ENCODE measurements at places on chromosomes 5 and 9.

DNA sequence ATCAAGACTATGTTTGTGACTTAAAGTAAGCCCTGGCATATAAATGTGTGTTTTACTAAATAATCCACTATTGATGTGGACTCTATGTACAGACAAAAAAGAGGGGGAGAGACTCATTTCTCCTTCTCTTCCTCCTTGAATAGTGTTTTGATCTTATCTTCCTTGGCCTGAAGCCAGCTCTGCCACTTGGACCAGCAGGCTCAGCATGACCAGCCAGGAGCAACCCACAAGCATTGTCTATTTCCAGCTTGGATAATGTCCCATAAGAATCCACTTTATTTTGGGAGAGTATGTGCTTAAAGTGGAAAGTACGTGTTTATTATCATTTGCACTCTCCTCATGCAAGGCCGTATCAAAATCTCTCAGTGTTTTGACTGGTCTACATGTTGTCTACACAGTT lies 23.8 kb upstream of the SLC46A2 start:
- no peak for DNase-seq

DNA sequence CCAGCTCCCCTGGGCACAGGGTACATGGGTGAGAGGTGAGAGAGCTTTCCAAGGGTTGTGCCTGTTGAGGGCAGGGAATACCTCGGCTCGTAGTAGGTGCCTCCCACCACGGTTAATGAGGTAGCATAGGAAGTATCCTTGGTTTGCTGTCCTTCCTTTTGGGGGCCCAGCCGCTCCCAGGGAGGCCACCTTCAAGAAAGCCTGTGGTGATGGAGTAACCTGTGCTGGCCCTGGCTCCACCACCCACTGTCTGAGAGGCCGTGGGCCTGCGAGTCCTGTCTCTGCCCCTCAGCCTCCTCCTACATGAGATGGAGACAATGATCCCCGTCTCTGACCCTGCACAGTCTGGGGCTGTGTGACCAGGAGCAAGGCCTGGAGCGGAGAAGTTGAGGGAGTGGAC lies 40.8 kb downstream of the COL27A1 start:
- DNase-seq, result no peak

DNA sequence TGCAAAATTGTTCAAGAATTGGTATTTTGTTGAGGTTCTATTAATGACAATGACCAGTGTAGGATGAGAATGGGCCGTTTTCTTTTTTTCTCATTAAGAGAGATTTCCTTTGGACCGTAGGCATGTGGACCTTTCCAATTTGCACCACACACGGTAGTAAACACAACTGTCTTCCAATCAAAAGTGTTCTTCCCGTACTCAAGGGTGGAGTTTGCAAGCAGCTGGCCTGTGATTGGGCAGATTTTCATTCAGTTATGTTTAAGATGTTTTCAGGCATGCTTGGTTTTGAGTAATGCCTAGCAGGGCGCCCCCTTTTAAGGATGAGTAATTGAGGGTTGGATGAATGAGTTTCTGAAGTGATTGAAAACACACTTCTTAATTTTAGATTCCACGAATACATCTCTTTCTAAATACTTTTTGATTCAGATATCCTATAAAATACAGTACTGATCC lies 2.5 kb downstream of the KDM3B start:
- peak; percentile 60 for DNase-seq

DNA sequence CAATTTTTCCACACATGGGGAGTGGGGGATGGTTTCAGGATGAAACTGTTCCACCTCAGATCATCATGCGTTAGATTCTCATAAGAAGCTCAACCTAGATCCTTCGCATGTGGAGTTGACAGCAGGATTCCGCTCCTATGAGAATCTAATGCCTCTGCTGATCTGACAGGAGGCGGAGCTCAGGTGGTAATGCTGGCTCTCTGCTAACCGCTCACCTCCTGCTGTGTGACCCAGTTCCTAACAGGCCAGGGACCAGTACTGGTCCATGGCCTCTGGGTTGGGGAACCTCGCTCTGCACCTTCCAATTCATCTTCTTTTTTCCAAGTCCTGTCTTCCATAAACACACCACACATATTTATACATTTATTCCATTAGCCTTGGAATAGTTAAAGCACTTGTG lies 33.0 kb downstream of the POU5F2 start:
- DNase-seq, result no peak

- no peak for DNase-seq
Measured at GRCh38 chr5:4243479-4244264, 648.0 kb downstream of the IRX1 start.

DNA sequence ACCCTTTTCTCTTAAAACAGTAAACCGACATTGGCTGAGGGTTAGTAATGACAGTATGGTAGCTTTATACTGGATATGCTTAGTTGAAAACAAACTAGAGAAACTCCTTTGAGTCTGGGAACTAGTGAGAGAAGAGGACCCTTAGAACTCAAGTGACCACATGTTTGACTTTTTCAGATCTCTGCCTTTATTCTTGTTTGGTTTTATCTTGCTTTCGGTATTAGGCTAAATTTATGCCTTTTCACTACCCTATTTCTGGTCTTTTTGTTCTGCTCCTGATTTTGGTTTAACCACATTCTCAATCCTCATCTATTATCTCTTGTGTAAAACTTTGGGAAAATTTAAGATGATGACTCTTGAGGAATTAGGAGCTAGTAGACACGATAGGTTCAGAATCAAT lies 11.0 kb downstream of the SNAPC3 start:
- no peak for DNase-seq

- no peak for DNase-seq
Measured at GRCh38 chr9:73180403-73180802, 28.7 kb downstream of the ANXA1 start.

- DNase-seq, result no peak
Measured at GRCh38 chr9:136981588-136982231, 1.1 kb upstream of the LCNL1 start.

DNA sequence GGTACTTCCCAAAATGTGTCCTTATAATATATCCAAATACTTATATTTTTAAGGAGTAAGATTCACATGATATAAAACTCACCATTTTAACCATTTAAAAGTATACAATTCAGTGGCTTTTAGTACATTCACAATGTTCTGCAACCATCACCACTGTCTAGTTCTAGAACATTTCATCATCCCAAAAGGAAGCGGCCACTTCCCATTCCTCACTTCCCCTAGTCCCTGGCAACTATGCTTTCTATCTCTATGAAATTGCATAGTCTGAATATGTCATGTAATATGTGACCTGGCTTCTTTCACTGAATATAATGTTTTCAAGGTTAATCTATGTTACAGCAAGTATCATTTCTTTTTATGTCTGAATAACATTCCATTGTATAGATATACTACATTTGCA lies 615.1 kb upstream of the SGCD start:
- no peak for DNase-seq

- DNase-seq, result no peak
Measured at GRCh38 chr5:116923344-116923743, 348.7 kb upstream of the SEMA6A start.

DNA sequence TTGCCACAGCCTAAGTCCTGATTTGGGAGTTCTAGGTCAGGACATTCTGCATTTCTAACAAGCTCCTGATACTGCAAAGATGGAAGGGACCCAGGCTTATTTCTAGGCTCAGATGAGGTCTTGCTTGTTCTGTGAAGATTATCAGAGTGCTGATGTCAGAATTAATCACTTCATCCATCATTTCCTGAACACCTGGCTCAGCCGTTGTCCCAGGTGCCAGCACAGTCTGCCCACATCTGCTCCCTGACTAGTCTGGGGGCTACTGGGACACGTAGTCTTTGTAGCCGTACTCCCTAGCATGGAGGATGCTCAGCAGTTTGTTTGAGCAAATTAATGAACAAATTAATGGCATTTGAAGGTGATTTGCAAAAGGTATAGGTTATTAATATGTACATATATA lies 17.9 kb upstream of the SPINK4 start:
- no peak for DNase-seq

GRCh38 chr5:123906698-123907295 lies 394.8 kb downstream of the CSNK1G3 start:
- DNase-seq, result no peak

GRCh38 chr9:131743096-131743495 lies 3.2 kb upstream of the RAPGEF1 start:
- no peak for DNase-seq

- no peak for DNase-seq
Measured at GRCh38 chr9:105318729-105319191, 74.3 kb downstream of the SLC44A1 start.

- no peak for DNase-seq
Measured at GRCh38 chr5:71862087-71862486, 143.0 kb downstream of the CARTPT start.

DNA sequence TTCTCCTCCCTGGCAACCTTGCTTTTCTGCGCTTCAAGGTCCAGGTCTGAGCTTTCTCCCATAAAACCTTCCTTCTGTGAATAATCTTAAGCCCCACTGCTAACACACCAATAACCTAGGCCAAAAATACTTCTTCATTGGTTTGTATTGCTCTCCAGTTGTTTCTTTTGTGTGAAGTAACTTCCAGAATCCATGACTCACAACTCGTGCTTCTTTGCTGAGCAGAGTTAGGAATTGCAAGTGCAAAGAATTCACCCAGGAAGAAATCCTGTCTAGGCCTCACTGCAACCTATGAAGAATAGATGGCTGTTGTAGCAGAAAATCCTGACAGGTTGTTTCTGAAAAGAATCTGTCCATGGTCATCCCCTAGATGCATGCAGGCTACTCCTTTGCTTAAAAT lies 295.7 kb downstream of the MED10 start:
- no peak for DNase-seq

DNA sequence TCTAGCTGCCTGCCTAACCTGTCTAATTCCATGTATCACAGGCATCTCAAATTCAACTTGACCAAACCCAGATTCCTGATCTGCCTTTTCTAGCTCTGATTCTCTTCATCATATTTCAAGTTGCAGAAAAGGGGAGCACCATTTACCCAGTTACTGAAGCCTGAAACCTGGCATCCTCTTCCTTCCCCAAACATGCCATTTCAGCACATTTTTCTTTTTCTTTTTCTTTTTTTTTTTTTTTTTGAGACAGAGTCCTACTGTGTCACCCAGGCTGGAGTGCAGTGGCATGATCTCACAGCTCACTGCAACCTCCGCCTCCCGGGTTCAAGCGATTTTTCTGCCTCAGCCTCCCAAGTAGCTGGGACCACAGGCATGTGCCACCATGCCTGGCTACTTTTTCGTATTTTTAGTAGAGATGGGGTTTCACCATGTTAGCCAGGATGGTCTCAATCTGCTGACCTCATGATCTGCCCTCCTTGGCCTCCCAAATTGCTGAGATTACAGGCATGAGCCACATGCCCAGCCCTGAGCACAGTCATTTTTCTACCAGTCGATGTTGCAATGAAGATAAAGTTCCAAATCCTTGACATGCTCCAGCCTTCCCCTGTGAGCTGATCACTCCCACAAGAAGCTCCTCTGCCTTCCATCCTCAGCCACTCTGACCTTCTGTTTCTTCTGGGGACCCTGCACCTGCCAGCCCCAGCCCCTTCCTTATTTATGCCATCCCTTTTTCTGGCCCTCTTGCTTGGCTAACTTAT lies 32.2 kb downstream of the ACER2 start:
- DNase-seq, result no peak

DNA sequence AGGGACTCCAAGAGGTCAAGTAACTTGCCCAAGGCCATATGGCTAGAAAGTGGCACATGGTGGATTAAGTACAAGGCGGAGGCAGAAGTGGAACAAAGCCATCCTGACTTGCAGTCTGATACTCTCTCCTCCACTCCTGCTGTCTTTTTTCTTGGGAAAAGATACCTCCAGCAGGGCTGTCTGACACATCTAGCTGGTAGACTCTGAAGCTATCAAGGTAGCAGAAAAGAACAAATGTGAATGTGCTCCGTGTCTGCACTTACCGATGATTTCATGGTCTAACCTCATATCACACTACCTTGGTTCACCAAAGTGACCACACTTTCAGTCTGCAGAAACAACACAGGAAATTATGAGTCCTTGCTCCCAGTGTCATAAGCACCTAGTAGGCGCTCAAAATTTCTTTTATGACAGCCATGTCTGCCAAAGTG lies 284.8 kb downstream of the CRB2 start:
- no peak for DNase-seq

GRCh38 chr5:173974688-173975239 lies 14.2 kb upstream of the C5orf47 start:
- no peak for DNase-seq

- DNase-seq, result no peak
Measured at GRCh38 chr9:135699440-135699839, at the start of gene SOHLH1. SOHLH1 (minus strand) TSS chr9:135699481; CDS start chr9:135699467, 14 bp downstream.

DNA sequence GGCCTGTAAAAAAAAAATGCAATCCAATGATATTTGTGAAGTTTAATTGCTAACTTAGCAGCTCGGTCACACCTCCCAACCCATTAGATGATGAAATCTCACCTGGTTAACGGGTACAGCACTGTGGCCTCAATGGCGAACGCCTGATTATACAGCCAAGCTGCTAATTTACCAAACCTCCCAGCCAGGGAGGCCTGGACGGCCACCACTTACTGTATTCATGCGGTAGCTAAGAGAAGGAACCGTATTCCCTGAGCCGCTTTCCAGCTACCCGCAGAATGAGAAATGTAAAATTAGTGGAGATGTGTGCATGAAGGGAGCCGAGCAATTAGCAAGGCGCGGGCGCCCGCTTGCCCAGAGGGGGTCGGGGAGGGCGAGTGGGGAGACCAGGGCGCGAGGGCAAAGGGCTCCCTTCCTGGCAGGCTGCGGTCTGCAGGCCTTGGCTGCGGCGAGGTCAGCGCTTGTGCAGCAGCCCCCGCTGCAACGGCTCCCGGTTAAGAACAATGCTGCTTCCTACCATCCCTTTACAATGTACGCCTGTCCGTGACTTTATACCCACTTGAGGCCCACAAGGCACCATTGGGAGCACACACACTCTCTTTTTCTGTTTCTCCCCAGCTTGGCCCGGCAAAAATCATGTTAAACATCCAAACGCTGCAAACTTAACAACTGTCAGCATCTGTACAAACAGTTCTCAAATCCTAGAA lies 70.4 kb upstream of the TBCA start:
- no peak for DNase-seq

- DNase-seq, result no peak
Measured at GRCh38 chr9:63859475-63860215, 1425.4 kb downstream of the FOXD4L5 start.

- no peak for DNase-seq
Measured at GRCh38 chr5:80917631-80918030, 42.5 kb upstream of the RASGRF2 start.

GRCh38 chr9:33138768-33139167 lies 28.4 kb downstream of the B4GALT1 start:
- DNase-seq, result no peak

DNA sequence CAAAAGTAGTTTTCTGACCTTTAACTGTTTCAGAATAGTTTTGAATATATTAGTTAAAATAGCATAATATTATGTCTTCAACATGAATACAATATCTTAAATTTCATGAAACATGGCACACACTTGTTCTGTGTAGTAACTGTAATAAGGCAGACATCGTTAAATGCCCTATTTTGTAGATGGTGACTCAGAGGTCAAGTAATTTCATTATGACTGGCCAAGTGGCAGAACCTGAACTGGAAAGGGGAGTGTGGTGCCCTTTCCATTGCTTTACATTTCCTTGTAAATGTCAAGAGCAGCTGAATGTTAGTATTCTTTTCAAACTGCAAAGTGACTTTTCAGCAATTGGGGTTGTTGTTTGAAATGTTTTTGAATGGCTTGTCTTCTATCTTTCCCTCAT lies 201.2 kb upstream of the CDKN2B start:
- no peak for DNase-seq

- no peak for DNase-seq
Measured at GRCh38 chr5:158392753-158393152, 533.8 kb upstream of the CLINT1 start.

- no peak for DNase-seq
Measured at GRCh38 chr9:134441227-134442084, 115.2 kb downstream of the RXRA start.

Measured in stimulated activated CD4-positive, alpha-beta T cell treated with anti-CD3 and anti-CD28 coated beads, Interleukin-2, amount 100 ng/mL, for 24 hours (primary cell).